ENCODE measurements at places on chromosomes 12 and 14. TPM values are rescaled to one million over a fixed set of nuclear protein-coding genes. Genes with fewer than 3 reads are reported as not detected.

Gene WNT1
- polyA plus RNA-seq = not detected

Gene FOXM1
- polyA plus RNA-seq = 36.2 TPM

Gene NXPH4
- 3.3 TPM for polyA plus RNA-seq

Gene NAA30
- polyA plus RNA-seq = 29.9 TPM

Gene MED13L
- polyA plus RNA-seq = 75.8 TPM

Gene C14orf39
- 0.60 TPM for polyA plus RNA-seq

Gene GARIN6
- not detected for polyA plus RNA-seq

Gene SOX5
- 9.0 TPM for polyA plus RNA-seq

Gene WDHD1
- 19.0 TPM for polyA plus RNA-seq

Gene USP44
- polyA plus RNA-seq = 2.7 TPM

Gene AMN
- polyA plus RNA-seq = 27.0 TPM

Gene HOMEZ
- polyA plus RNA-seq = 28.1 TPM

Gene HELB
- polyA plus RNA-seq = 4.3 TPM

Gene TRMT61A
- 5.6 TPM for polyA plus RNA-seq

Gene RIMBP2
- polyA plus RNA-seq = 14.2 TPM

Gene FGF23
- polyA plus RNA-seq = not detected

Gene COCH
- 5.3 TPM for polyA plus RNA-seq

Gene INF2
- 37.1 TPM for polyA plus RNA-seq

Gene RTL1
- polyA plus RNA-seq = 0.12 TPM

Gene KLRC2
- not detected for polyA plus RNA-seq
